ENCODE measurements at places on chromosomes 3 and 15.

GRCh38 chr3:147483145-147483544, 74.0 kb downstream of the ZIC1 start:
- DNase-seq = no peak

DNA sequence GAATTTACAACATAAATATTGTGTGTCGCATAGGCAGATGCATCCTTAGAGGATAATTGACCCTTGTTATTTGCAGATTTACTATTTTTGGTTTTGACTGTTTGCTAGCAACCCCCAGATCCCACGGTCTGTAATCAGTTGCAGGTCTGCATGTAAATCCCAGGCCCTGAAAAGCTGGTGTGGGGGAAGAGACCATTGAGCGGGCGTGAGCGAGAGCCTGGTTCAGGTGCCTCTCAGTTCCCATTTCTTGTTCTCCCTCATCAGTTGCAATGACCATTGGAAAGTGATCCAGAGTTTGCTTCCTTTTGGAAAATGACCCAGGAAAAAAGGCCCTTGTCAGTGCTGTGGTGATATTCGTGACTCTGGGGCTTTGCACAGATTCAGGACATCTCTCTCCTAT, 238.9 kb downstream of the UACA start:
- no peak for DNase-seq

- DNase-seq = no peak
These were observed 119.4 kb downstream of the IQCH start for GRCh38 chr15:67373971-67374370.

- no peak for DNase-seq
These were observed 476.9 kb downstream of the ZNF385D start for GRCh38 chr3:21274079-21274571.

DNA sequence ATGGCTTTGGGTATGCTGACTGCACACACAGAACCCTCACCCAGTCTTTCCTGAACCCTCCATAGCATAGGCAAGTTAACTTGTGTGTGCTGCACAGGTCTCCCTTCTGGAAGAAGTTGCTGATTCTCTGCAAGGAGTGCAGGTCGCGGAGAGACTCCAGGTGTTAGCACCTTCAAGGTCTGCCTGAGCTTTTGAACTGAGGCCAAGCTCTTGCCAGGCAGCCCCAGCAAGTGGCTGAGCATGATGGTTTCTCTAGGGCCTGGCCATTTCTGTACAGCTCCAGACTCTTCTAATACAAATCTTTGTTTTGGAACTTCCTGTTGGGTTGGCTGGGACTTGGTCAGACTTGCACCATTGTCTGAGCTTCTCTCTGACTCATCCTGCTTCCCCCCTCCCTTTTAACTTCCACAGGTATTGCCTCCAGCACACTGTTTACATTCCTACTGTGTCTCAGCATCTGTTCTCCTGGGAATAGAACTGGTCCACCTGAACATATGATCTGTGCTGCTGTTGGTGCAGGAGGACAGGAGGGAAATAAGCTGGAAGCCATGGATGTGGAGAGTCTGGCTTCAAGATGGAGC, 53.3 kb downstream of the KY start:
- DNase-seq = no peak

DNA sequence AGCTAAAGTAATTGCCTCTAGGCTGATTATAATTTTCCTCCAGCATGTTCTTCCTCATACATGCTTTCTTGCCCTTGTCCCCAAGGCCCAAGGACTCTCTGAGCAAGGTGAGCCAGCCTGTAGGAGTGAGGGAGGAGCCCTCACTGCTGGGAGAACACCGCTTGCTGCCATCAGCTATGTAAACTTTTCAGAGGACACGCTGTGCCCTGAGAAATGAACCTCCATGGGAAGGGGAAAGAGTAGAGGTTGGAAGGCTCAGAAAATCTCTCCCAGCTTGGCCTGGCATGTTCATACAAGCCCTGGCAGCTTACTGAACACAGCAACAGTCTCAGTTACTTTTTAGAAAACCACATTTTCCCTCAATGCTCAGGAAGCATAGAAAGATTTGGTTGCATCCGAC, 103.0 kb upstream of the SLC24A5 start:
- no peak for DNase-seq

Data from activated T-helper 1 cell treated with anti-CD3 and anti-CD28 coated beads, Interleukin-2, amount 50 U/mL, for 16 hours (primary cell).